NCI-H1436 treated with DMSO at 0.1 percent for 48 hours (cell line): ENCODE measurements at places on chromosomes 12 and 14.
A peak's percentile ranks its signal among the peaks of the same experiment; 100 is the strongest.

GRCh38 chr12:27952510-27952909 is 20.0 kb downstream of the PTHLH start:
- no peak for DNase-seq

DNA sequence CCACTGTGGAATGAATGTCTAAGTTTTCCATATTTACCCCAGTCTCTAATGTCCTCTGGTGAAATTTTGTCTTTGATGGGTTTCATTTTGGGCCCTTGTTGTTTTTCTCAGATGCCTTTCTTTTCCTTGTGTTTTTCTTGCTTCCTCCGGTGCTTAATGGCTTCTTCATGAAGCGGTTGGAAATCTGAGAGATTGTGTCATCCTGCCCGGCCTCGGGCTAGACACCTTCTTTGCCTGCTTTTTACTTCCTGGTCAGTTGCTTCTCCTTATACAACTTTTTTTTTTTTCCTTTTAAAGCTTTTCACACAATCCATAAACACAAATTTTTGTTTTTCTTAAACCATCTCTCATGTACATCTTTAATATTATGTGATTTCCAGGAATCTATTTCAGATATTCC is 7.1 kb downstream of the ETV6 start:
- no peak for DNase-seq

DNA sequence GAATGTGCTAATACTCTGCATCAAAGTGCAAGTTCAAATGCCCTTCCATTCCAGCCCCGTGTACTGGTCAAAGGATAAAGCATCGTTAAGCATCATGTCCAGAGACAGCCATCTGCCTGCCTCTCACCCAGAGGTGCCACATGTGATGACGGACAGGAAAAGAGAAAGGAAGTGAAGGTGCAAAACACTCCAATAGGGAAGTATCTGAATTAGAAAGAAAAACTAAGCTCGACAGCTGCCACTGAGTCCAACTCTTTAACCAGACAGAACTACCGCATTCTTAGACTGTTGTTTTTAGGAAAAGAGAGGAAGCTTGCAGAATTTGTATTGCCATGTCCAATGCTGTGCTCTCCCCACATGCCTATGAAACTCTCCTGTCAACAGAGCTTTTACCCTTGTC is 465.0 kb upstream of the SOX5 start:
- DNase-seq = no peak

DNA sequence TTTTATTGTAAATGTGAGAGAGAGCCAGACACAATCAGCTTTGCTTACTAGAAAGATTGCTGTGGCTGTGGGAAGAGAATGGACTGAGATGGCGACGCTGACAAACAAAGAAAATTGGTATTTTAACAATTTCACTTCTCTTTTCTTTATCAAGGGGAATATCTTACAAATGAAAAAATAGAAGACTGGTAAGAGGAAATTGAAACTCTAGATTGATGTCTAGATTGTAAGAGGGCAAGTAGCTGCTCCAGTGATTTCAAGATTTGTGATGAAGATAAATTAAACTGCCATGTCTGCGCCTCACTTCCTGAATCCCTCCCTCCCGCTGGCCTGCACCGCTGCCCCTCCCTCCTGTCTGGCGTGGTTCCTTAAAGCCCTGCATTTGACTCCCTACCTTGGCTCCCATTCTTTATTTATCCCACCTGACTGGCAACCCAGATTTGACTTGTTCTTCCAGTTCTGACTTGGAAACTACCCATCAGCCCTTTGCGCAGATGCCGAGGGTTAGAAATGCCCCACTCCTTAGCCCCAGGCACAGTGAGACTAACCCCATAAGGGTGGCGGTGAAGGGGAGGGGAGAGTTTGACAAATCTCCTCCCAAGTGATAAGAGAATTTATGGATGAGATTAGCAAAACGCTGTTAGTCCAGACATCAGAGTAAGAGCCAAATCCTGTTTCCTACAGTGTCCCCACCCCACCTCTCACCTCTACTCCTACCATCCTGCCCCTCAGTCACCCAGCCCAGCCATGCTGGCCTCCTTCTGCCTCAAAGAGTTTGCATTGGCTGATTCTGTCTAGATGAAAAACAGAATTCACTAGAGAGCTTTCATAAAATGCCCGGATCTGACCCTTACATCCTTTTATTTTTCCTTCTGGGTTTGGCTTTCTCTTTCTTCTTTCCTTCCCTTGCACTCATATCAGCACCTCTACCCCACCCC is 125.3 kb upstream of the ATF7IP start:
- DNase-seq = no peak

DNA sequence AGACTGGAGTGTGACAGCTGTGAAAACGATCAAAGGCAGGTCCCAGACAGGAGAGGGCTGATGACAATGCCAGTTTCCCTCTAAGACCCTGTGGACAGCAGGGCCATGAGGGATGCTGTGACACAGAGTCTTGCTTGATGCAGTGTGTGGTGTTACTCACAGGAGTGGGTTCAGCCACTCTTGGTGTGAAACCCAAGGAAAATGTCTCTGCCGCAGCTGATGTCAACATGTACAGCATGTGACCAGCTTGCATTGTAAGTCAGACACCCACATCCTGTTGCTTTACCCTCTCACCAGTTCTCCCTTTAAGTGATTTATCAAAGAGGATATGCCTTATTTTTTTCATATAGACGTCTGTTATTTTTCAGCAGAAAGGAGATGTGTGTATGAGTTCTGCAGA is 268.6 kb downstream of the BTG1 start:
- DNase-seq = no peak

DNA sequence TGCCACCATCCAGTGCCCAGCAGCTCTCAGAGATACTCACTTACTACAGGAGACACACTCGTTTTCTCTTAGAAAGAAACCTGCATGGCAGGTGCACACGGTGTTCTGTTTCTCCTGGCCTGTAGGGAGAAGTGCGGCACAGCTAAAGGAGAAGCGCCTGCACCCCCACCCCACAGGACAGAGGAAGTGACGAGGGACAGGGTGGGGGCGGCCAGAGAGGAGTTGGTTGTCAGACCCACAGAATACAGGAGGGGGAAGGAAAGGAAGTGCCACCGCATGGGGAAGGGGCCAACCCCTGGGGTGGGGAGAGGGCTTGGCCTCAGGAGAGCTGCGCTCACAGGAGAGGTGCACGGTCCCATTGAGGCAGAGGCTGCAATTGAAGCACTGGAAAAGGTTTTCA is 8.8 kb downstream of the TNFRSF1A start:
- no peak for DNase-seq

GRCh38 chr12:57037264-57037663 is 12.7 kb downstream of the MYO1A start:
- DNase-seq = no peak

- no peak for DNase-seq
Observed at GRCh38 chr14:43765474-43765873, 741.6 kb downstream of the FSCB start.

DNA sequence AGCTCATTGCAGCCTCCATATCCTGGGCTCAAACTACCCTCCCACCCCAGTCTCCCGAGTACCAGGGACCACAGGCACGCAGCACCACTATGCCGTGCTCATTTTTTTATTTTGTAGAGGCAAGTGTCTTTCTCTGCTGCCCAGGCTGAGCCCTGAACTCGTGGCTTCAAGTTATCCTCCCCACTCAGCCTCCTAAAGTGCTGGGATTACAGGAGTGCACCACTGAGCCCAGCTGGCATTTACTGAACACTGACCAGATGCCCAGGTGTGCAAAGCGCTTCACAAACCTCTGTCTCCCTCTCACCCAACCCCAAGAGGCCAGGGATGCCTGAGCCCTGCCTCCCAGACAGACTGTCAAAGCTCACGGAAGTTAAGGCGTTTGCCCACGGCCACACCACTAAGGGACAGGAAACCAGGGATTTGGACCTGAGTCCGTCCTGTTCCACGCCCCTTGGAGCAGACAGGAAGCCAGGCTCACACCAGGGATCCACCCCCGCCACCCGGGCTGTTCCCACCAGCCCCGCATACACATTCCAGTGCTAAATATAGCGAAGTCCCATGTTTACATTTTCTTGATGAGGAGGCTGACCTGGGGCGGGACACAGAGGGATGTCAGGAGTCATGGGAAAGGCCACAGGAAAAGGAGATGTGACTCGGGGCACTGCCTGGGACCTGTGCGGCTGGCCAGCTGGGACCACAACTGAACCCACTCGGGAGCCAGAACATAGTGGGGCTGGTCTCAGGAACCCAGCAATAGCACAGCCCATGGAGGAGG is 51.2 kb downstream of the TESC start:
- no peak for DNase-seq

- no peak for DNase-seq
Observed at GRCh38 chr12:30797689-30798088, 42.9 kb upstream of the CAPRIN2 start.

DNA sequence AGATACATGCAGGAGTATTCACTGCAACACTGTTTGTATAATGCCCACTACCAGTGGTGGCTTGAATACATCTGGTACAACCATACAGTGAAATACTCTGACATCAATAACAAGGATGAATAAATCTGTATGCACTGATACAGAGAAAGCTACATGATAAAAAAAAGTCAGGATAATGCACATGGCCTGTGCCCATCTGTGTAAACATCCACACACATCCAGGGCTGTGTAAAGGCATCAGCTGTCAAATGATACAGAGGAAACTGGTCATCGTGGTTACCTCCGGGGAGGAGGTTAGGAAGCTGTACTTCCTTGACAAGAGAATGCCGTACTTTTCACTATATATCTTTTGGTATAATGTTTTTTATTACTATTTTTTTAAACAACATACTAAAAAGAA is 176.6 kb downstream of the FOXN3 start:
- DNase-seq = no peak

- DNase-seq = no peak
Observed at GRCh38 chr12:32229971-32230612, 123.4 kb downstream of the BICD1 start.

- no peak for DNase-seq
Observed at GRCh38 chr14:34180434-34180833, 229.6 kb upstream of the EGLN3 start.

DNA sequence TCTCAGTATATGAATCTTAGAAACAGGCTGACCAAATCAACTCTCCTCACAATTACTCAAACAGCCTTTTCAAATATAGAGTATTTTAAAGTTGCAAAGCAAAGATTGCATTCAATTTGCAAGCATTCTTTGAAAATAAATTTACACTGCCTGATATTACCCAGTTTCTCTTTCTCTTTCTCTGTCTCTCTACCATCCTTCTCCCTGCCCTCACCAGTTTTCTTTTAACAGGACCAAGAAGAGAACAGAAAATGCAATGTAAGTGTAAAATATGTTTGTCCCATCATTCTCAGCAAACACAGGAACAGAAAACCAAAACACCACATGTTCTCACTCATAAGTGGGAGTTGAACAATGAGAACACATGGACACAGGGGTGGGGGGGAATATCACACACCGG is 520.3 kb upstream of the USP15 start:
- no peak for DNase-seq

DNA sequence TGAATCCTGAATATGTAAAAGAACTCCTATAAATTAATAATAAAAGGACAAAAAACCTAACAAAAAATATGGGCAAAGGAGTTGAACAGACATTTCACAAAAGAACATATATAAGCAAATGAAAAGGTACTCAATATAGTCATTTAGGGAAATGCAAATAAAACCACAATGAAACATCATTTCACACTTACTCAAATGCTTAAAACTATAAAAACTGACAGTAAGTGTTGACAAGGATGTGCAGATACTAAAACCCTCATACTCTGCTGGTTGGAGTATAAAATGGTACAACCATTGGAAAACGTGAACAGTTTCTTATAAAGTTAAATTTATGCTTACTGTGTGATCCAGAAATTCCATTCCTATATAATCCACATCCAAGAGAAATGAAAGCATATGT is 247.1 kb downstream of the GXYLT1 start:
- DNase-seq = no peak

DNA sequence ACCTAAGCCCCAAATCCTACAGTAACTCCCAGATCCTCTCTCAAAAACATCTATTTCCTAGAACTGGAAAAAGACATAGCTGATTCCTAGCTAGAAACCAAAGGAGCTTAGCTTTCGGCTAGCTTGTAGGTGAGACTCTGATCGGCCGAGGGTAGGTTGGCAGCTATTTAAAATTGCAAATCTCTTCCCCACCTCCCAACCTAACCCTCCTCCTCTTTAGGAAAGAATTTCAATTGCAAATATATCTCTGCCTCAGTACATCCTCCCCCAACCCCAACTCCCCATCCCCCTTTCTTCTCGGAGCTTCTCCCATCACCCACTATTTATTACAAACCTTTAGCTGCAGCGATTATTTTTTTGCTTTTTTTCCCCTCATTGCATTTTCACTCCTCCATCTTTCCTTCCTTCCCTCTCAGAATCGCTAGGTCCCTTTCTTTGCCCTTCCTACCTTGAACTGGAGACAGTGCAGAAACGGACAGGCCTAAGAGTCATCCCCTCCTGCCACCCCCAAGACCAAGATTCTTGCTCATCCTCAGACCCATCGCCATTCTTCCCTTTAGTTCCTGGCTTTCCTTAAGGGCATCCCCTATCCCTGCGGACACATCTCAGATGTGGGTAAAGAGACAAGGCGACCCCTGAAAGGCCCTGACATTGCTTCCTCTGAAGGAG is 13.4 kb downstream of the ZFHX2 start:
- no peak for DNase-seq

DNA sequence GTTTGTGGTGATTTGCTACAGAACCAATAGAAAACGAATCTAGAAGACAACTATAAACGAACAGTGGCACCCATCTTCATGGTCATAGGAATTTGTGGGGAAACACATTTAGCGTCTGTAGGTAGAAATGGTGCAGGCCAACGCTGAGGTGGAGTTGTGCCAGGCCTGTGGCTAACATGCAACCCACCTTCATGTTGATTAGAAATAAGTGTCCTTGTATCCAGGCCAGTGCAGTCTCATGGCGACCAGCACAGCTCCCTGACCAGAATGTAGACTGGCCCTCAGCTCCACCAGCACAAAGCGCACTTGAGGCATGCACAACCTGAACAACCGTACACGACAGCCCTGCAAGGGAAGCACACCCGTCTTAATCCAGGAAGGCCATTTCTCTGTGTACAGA is 187.0 kb downstream of the TMEM132D start:
- no peak for DNase-seq

DNA sequence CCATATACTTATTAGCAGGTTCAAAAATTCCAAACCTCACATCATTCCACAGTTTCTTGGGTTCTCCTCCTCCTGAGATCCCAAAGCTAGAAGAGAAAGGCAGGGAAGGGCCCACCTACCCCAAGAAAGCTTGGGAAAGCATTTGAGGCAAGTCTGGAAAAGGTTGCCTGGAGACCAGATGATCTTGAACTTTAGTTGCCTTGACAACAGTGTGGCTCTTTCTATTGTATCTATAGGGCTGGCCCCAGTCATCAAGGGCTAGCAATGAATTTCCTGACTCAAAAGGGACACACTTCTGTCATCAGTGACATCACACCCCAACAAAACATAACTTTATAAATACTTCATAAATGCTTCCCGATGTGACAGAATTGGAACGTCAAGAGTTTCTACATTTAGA is 40.0 kb downstream of the ZFYVE1 start:
- no peak for DNase-seq

- DNase-seq = no peak
Observed at GRCh38 chr12:120257041-120257821, 8.3 kb downstream of the PXN start.

GRCh38 chr14:102026934-102027333 is 59.9 kb downstream of the HSP90AA1 start:
- no peak for DNase-seq

GRCh38 chr12:122412851-122413433 is 9.5 kb downstream of the CLIP1 start:
- DNase-seq = no peak

- DNase-seq = no peak
Observed at GRCh38 chr14:68793734-68794129, 865 bp upstream of the ZFP36L1 start.

- DNase-seq = no peak
Observed at GRCh38 chr12:46100551-46101484, 110.4 kb upstream of the SCAF11 start.

GRCh38 chr14:25150934-25151790 is 101.2 kb upstream of the STXBP6 start:
- DNase-seq = peak; percentile 1
